ENCODE measurements at places on chromosomes 16 and 17.

- no peak for DNase-seq
Measured at GRCh38 chr17:63998721-63999679, 849 bp downstream of the PRR29 start.

GRCh38 chr17:18139949-18140348 lies 31.4 kb downstream of the MYO15A start:
- DNase-seq: no peak

DNA sequence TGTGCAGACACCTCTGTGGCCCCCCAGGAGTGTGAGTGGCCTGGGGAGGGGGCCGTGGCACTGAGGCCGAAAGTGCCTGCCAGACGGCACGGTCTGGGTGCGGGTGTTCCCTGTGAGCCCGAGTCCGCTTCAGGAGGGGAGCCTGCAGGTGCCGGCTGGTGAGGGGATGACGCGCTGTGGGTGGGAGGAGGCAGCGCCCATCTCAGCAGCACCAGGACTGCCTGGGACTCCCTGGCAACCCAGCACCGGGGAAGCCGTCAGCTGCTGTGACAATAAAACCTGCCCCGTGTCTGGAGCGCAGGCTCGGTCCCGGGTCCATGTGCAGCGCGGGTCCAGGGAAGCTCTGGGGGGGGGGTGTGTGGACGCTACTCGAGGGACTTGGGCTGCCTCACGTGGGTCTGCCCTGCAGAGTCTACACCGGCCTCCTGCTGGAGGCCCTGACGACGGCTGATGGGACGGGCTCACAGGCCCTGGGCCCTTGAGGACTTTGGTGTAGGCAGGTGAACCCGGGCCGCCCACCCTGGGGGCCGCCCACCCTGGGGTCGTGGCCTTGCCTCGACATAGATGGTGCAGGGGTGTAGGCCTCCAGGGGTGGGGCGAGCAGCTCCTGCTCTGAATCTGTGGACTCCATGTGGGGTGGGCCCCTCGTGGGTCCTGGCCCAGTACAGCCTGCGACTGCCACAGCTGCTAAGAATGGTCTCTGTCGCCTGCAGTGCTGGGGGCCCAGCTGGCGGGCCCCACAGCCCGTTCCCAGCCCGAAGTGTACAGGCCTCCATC lies 5.9 kb upstream of the RAB40C start:
- no peak for DNase-seq

DNA sequence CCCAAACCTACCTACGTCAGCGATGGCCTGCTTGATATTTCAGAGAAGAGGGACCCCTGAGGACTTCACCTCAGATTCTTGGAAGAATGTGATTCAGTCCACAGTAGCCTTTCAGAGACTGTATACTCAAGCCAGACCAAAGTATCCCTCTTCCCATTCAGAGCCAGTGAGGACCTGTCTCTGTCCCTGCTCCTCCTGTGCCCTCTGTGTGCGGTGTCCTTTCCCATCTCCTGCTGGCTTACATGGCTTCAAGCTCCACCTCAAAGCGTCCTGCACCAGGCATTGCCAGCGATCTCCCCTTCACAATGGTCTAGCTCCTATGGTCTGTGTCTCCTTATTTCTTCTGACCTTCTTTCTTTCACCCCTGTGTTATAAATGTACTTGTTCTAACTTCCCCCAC lies 39.5 kb upstream of the HLF start:
- DNase-seq: no peak

- DNase-seq: no peak
Measured at GRCh38 chr17:9537177-9537776, 38.3 kb downstream of the STX8 start.

GRCh38 chr16:63146251-63146650 lies 1110.0 kb upstream of the CDH8 start:
- DNase-seq: no peak
